Cardiac muscle cell (in vitro differentiated cells and primary cell): ENCODE measurements at places on chromosomes 16 and 17.

GRCh38 chr17:50783193-50783660 is 15.9 kb upstream of the ANKRD40CL start:
- peak; percentile 86 for DNase-seq

- no peak for DNase-seq
Measured at GRCh38 chr17:74008196-74008595, 195.3 kb upstream of the RPL38 start.

GRCh38 chr17:74903671-74904070 is 10.2 kb upstream of the FADS6 start:
- DNase-seq: no peak

- DNase-seq: no peak
Measured at GRCh38 chr17:47660064-47660492, 10.4 kb downstream of the KPNB1 start.

GRCh38 chr16:2910441-2910969 is 1.2 kb upstream of the FLYWCH1 start:
- no peak for DNase-seq

GRCh38 chr17:82400830-82401229 is 17.3 kb upstream of the HEXD start:
- DNase-seq: no peak

DNA sequence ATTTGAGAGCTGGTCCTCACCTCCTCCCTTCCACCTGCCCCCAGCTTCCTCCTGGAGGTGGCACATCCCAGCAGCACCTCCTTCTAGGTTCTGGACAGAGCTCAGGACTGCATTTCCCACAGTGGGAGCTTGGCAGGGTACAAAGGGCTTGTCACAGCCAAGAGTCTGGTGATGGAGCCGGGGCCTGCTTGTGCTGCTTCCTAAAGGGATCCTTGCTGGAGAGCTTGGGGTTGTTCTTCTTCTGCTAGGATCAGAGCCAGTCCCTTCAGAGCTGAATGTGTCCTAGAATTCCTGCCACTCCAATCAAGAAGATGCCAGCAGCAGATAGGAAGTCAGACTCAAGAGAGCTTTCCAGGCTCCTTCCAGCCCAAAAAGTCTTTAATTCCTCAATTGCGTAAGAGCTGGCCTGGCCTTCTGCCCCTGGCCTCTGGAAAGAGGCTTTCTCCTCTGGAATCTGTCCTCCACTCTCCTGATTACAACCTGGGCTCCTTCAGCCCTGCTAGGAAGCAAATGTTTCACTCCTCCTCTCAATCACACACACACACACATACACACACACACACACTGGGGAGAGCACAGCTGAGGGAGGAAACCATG is 4.4 kb downstream of the CD300E start:
- no peak for DNase-seq

GRCh38 chr16:87056551-87056950 is 260.6 kb downstream of the C16orf95 start:
- no peak for DNase-seq

DNA sequence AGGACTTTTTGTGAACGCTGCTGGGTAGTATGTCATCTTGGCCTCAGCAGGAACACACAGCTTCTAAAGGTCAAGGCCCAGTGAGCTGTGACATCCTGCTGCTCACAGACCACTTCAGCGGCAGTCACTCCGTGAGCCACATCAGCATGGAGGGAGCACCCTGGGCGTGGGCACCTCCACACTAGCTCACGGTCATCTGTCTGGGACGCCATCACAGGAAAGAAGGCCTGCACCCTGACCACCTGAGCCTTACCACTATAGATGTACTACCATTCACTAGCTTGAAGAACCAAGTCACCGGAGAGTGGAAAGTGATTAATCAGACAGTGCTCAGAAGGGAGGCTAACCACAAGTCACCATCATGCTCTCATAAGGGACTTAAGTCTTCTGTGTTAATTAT is 3.3 kb downstream of the AXIN1 start:
- DNase-seq: no peak

- no peak for DNase-seq
Measured at GRCh38 chr17:57899391-57899790, 49.5 kb upstream of the MRPS23 start.

DNA sequence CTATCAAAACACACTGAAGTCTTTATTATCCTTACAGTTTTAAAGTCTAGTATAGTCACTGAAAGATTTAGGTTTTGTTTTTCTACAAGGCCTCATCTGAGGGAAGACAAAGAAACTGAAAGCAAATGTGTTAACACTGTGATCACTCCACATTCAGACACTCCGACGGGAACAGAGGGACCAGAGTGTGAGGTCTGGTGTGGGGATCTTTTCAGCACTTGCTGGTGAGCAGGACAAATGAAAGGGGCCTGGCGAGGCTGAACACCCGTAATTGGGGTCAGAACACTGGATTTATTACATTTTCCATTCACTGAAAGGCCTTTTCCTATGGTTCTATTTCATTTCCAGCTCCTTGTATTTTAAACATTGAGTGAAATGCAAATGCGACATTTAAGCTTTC is 910.5 kb downstream of the CDH11 start:
- peak; percentile 1 for DNase-seq

GRCh38 chr16:57497121-57497520 is 10.8 kb upstream of the DOK4 start:
- DNase-seq: no peak

- no peak for DNase-seq
Measured at GRCh38 chr16:21227866-21228265, 5.6 kb upstream of the ANKS4B start.

DNA sequence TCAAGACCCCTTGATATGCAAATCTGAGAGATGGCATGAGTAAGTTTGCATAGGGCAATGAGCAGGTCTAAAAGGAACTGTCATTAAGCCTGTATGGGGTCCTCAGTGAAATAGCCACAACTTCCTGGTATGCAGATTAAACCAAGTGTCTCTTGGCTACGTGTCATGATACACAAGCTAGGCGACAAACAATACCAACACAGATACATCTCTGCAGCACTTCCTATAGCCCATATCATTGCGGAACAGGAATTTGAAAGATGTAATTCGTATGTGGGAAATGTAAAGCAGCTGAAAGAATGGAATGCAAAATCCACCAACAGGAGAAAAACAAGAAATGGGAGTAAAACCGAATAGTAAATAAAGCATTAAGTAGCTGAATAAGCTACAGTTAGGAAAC is 12.9 kb downstream of the PRSS22 start:
- DNase-seq: no peak

DNA sequence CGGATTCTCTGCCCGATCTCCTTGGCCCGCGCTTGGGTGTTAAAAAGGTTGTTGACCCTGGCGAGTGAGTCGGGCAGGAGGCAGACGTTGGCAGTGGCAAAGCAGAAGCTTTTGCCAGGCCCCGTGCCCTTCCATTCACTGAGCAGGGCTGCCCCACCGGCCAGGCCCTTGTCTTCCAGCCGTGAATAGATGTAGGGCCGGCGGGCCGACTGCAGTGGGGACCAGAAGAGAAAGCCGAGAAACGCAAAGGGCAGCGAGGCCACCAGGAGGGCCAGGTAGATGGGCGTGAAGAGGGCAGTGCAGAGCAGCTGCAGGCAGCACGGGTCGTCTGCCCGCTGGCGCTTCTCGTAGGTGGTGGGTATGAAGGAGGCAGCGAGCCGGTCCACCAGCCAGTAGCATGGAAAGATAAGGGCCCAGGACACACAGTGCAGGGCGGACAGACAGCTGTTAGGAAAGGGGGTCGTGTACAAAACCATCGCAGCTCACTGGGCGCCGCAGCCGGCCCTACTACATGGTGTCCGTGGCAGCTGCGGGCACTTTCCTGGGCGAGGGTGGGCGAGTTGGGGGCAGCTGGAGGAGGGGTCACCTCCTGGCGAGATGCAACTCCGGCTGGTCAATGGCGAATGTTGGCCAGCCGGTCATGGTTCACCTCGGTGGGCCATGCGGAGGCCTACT is 61.0 kb downstream of the PRMT7 start:
- DNase-seq: no peak

DNA sequence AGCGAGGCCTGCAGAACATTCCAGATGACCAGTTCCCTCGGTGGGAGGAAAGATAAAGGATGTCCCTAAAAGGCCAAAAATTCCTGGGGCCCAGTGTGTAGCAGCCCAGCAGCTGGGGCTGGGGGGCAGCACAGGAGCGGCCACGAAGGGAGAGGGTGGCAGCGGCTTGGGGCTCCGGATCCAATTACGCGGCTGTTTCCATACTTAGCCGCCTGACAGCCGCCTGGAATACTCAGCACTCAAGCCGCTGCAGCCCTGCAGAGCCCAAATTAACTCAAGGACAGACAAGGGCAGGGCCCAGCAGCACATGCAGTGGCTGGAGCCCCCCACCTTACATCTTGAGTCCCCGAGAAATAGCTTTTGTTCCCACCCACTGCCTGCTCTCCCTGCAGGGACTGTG is 1.3 kb downstream of the SRL start:
- DNase-seq: peak; percentile 91

DNA sequence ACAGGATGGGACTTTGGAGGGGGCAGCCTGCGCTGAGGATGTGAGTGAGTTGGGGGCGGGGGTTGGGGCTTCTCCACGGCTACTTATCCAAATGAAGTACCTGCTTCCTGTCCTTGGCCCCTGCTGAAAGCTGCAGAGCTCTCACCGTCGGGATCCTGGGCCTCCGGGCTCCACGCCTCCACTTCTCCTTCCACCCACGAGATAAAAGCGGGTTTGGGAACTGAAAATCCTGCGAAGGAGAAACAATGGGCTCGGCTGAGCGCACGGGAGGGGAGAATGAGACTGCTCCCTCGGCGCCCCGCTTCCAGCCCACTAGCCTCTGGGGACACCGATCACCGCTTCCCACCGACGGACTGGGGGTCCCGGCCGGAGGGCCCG is 486 bp downstream of the ZNF785 start:
- DNase-seq: no peak

GRCh38 chr16:82846806-82847205 is 220.0 kb downstream of the CDH13 start:
- DNase-seq: no peak

DNA sequence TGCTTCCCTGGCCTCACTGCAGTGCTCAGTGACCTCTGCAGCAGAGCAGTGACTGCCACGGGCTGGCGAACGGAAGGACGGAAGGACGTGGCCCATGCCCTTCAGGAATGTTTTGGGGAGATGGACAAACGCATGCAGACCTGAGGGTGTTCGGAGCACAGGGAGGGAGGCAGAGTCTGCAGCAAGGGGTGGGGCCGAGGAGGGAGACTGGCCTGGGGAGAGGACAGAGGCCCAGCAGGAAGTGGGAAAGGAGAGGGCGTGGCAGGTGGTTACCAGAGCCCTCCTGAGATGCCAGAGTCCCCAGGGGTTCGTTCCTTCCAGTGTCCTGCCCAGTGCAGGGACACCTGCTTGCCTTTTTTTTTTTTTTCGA is 21.9 kb downstream of the ADORA2B start:
- no peak for DNase-seq

DNA sequence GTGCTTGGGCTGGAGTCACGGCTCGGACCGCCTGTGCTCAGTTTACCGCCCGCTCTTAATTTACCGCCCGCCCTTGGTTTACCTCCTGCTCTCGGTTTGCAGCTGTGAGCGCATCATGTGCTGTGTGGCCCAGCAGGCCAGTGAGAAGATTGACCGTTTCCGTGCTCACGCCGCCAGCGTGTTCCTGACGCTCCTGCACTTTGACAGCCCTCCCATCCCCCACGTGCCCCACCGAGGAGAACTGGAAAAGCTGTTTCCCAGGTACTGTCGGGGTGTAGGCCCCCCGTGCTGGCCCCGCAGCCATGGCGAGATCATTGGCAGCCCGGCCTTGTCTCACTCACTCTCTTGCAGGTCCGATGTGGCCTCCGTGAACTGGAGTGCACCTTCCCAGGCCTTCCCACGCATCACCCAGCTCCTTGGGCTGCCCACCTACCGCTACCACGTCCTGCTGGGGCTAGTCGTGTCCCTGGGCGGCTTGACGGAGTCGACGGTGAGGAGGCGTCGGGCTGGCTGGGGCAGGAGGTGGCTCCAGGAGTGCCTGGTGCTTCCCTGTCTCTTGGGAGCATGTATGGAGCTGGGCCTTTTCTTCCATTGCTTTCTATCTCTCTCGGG is 89.3 kb upstream of the ZNF750 start:
- no peak for DNase-seq

- peak; percentile 10 for DNase-seq
Measured at GRCh38 chr16:76293980-76294379, 16.8 kb downstream of the CNTNAP4 start.
